Pancreas (tissue), 10 donors: ENCODE measurements at places on chromosomes 12 and 14. TPM values are rescaled to one million over a fixed set of nuclear protein-coding genes. Genes with fewer than 3 reads are reported as not detected.

The GPRC5A gene
- 3.0 TPM for total RNA-seq

The ACVR1B gene
- 24.6 TPM for total RNA-seq

The AKAP5 gene
- total RNA-seq = 0.23 TPM

The ASB8 gene
- 22.6 TPM for total RNA-seq

The PAPLN gene
- total RNA-seq = 18.3 TPM

The TAS2R43 gene
- total RNA-seq = not detected

The POTEM gene
- total RNA-seq = not detected

The SERPINA9 gene
- not detected for total RNA-seq

The PSMA6 gene
- 59.7 TPM for total RNA-seq

The RASSF9 gene
- total RNA-seq = 0.91 TPM

The NKX2-1 gene
- not detected for total RNA-seq

The GXYLT1 gene
- total RNA-seq = 3.6 TPM

The KRT6A gene
- total RNA-seq = not detected

The ZDHHC22 gene
- total RNA-seq = 0.04 TPM

The RD3L gene
- total RNA-seq = not detected

The ACSM4 gene
- total RNA-seq = not detected

The NTF3 gene
- total RNA-seq = not detected

The SMARCD1 gene
- total RNA-seq = 13.9 TPM

The KCNC2 gene
- total RNA-seq = 0.09 TPM

The ENTPD5 gene
- total RNA-seq = 3.6 TPM

The FAM181A gene
- total RNA-seq = not detected

The TMPRSS12 gene
- total RNA-seq = not detected

The RNU4-1 gene
- 597 TPM for total RNA-seq

The TMED10 gene
- 377 TPM for total RNA-seq

The FAM90A1 gene
- total RNA-seq = 0.55 TPM

The TAS2R19 gene
- 0.87 TPM for total RNA-seq

The SERPINA3 gene
- total RNA-seq = 1,011 TPM
